Bronchus fibroblast of lung (primary cell): ENCODE measurements at places on chromosomes 5 and 9. TPM values are rescaled to one million over a fixed set of nuclear protein-coding genes. Genes with fewer than 3 reads are reported as not detected.

The SPINK6 gene
- not detected in 2 replicates for total RNA-seq

The TRIP13 gene
- 53.3 and 54.0 TPM in 2 replicates for total RNA-seq

The FGF10 gene
- 1.0 TPM in 2 replicates for total RNA-seq

The NUP155 gene
- 27.1 and 30.8 TPM in 2 replicates for total RNA-seq

The NR2F1 gene
- 77.4 and 95.8 TPM in 2 replicates for total RNA-seq

The LECT2 gene
- total RNA-seq, result not detected in 2 replicates

The SPARC gene
- 644 and 678 TPM in 2 replicates for total RNA-seq

The ZNF367 gene
- total RNA-seq, result 3.9 and 5.2 TPM in 2 replicates

The HMGCS1 gene
- total RNA-seq, result 247 TPM in 2 replicates

The SOHLH1 gene
- not detected in 2 replicates for total RNA-seq

The TUSC1 gene
- 10.7 and 15.1 TPM in 2 replicates for total RNA-seq

The WHRN gene
- total RNA-seq, result 0.15 and 0.34 TPM in 2 replicates

The PCDHGB6 gene
- 1.3 and 2.1 TPM in 2 replicates for total RNA-seq

The CDX1 gene
- not detected in 2 replicates for total RNA-seq

The FOXD4L6 gene
- under 0.01 TPM in 1 of 2 replicates, not detected in the other for total RNA-seq

The CDH9 gene
- total RNA-seq, result not detected in 2 replicates

The WNK2 gene
- total RNA-seq, result under 0.01 TPM in 1 of 2 replicates, not detected in the other

The MARCHF11 gene
- total RNA-seq, result not detected in 2 replicates

The SAXO1 gene
- total RNA-seq, result not detected in 2 replicates

The ARSB gene
- total RNA-seq, result 16.6 and 16.8 TPM in 2 replicates

The ITK gene
- total RNA-seq, result not detected in 2 replicates

The NAIF1 gene
- 9.2 and 10.3 TPM in 2 replicates for total RNA-seq

The BTNL9 gene
- not detected in 2 replicates for total RNA-seq

The SPATA31A7 gene
- not detected in 2 replicates for total RNA-seq
